ENCODE measurements at places on chromosomes 3 and 15.

DNA sequence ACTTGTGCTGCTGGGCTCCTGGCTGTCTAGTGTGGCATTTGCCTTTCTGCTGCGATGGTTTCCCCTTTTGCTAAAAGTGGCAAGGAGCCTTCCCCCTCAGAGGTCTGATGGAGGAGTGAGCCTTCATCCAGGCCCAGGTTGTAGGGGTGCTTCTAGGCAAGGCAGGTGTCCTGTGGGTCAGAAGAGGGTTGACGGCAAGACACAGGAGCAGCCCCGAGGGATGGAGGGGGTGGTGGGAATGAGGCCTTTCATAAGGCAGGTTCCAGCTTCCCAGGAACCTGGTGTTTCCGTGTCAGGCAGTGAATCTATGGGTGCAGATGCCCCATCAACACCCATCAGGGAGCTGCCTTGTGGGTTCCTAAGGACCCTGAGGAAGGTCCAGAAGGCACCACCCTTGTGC is 63.0 kb upstream of the TAMM41 start:
- no peak for DNase-seq

GRCh38 chr3:58206406-58207011 is 4.3 kb downstream of the DNASE1L3 start:
- DNase-seq = no peak

DNA sequence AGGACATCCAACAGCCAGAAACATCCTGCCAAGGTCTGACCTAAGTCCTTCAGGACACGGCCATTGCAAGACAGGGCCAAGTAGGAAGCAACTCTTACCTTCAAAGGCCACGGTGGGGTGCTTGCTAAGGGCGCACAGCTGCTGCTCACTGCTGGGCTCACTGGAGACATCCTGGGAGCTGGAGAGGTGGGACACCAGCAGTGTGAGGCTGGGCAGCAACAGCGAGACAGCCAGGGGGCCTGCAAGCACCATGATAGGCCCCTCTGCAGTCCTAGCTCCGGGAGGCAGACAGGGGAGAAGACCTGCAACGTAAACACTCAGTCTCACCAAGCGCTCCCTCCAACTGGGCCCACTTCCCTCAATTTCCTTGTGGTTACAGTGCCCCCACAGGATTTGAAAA is 79.2 kb downstream of the SEMA5B start:
- DNase-seq = no peak

GRCh38 chr3:69791919-69792399 is 52.7 kb downstream of the MITF start:
- DNase-seq = no peak

DNA sequence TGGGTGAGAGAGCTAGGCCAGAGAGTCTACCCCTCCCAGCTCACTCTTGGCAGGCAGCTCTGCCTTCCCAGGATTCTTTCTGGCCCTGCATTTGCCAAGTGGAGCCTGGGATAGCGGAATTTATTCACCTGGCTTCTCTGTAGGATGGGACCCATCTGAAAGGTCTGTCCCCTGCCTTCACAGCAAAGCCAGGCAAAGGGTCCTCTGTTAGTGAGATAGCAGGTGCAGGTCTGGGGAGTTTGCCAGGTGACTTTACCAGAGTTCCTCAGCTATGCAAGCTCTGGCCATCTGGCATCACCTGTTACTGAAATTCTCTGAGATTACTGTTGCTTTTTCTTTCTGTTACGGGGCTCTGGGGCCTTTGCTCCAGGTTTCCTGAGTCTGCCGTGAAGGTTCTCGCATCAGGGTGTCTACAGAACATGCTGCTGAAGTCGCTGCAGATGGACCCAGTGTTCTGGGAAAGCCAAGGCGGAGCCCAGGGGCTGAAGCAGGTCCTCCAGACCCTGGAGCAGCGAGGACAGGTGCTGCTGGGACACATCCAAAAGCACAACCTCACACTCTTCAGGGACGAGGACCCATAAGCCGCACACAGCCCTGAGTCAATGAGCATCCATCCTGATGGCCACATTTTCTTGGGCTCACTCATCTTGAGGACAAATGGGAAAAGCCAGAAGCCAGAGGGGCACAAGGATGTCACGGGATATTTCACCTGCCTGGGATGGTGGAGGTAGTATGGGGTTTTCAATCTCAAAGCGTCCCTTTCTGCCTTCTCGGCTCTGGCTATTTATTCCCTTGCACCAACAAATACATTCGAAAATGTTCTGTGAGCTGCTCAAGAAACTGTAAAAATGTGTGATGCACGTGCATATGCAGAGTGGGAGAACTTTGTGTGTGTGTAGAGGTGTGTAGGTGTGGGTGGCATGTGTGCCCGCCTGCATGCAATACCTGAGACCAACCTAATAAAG is 49.8 kb downstream of the POMGNT2 start:
- DNase-seq = no peak

GRCh38 chr15:38696109-38696727 is 131.6 kb upstream of the RASGRP1 start:
- DNase-seq = peak; percentile 44

DNA sequence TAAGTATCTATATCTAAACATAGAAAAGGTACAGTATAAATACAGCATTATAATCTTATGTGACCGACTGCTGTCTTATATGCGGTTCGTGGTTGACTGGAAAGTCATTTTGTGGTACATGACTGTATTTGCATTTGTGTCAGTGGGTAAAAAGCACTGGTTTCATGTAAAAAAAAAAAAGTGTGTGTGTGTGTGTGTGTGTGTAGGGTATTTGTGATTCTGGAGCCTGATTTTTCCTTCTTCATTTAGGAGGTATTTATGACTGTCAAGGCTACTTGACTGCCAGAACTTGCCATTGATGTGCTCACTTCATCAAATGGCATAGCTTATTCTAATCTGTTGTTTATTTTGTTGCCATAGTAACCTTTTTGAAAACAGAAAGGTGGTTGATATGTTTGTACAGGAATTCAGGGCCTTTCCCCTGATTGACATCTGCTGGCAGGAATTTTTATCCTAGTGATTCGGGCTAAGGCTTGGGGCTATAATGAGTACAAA is 63.2 kb downstream of the AKAP13 start:
- DNase-seq = no peak

DNA sequence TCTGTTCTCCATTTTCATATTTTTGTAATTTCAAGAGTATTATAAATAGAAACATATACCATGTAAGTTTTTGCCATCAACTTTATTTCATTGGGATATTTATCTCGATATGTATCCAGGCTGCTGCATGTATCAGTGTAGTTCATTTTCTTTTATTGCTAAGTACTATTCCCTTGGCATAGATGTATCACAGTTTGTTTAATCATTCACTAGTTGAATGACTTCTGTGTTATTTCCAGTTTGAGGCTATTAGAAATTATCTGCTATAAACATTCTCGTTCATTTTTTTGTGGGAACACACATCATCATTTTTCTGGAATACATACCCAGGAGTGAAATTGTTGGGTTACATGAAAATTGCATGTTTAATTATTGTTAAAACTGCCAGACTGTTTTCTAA is 18.5 kb upstream of the TGFBR2 start:
- no peak for DNase-seq

- no peak for DNase-seq
These were observed 716 bp downstream of the SELENOS start for GRCh38 chr15:101276501-101277037.

- DNase-seq = no peak
These were observed 8.5 kb downstream of the RAB11A start for GRCh38 chr15:65877749-65878148.

GRCh38 chr15:50552238-50552637 is 5.8 kb upstream of the USP50 start:
- DNase-seq = no peak

GRCh38 chr3:146072061-146072460 is 88.9 kb downstream of the PLOD2 start:
- no peak for DNase-seq

- no peak for DNase-seq
These were observed 232.8 kb downstream of the CPNE4 start for GRCh38 chr3:131802029-131802428.

DNA sequence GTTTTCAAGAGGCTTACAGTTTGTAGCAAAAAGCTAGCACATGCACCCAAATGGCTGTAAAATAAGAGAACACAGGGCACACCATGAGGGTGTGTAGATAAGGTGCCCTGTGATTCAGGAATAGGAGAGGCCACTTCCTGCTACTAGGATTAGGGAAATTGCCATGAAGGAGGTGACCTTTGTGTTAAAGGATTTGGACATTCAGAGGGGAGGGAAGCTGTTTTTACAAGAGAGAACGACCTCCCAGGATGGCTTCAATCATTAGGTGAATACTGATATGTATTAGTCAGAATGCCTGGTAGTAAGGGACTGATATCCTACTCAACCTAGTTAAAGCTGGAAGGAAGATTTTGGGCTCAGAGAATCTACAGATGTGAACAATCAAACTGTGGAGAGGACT is 35.7 kb upstream of the ABHD17C start:
- no peak for DNase-seq

- DNase-seq = no peak
These were observed 11.4 kb downstream of the RSRC1 start for GRCh38 chr3:158121295-158121694.

DNA sequence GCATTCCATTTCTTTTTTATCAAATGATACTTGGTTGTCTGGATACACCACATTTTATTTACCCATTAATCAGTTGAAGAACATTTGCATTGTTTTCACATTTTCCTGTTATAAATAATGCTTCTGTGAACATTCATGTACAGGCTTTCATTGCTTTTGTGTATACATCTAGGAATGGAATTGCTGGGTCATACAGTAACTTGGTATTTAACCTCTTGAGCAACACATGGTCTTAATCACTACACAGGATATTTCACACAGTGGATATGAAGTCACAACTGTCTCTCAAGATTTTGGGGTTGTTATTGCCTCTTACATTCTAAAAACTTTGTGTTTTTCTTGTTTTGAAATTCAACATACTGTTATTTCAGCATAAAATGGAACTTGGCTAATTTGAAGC is 48.2 kb downstream of the C3orf85 start:
- no peak for DNase-seq

GRCh38 chr15:22887157-22887951 is 48.9 kb downstream of the NIPA2 start:
- DNase-seq = no peak

DNA sequence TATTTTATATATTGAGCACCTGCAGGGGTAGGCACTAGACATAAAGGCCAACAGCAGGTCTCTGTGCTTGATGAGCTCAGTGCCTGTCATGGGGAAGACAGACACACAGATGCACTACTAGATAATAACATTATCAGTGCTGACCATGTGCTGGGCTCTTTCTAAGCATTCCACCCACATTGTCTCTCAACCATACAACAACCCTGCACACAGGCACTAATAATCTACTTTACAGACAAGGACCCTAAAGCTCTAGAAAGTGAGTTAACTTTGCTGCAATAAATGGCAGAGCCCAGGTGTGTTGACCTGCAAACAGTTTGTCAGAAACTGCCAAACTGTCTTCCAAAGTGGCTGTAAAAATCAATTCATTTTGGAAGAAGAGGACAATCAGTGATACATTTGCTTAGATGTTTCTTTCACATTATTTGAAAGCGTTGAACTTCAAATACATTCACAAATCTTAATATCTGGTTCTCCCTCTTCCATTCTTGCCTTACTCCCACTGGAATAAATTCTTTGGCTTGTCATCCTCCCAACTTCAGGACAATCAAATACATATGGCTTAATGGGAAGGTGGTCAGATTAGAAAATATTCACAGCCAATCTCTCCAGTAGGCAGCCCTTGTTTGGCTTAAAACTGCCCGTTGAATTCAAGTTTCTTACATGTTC is 11.0 kb upstream of the PP2D1 start:
- no peak for DNase-seq

GRCh38 chr3:119723022-119723421 is 20.2 kb downstream of the CFAP91 start:
- DNase-seq = no peak

DNA sequence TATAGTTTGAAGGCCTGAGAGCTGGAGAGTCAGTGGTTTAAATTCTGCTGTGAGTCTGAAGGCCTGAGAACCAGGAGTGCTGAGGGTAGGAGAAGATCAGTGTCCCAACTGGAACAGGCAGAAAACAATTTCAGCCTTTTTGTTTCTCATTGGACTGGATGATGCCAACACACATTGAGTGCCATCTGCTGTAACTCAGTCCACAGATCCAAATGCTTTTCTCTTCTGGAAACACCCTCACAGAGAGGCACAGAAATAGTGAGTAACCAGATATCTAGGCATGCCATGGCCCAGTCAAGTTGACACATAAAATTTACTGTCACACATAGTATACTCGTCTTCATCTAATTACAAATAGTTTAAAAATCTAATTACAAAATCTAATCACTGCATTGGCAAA is 100.8 kb downstream of the NEO1 start:
- DNase-seq = no peak

GRCh38 chr3:32245200-32245599 is 6.7 kb downstream of the CMTM8 start:
- no peak for DNase-seq

DNA sequence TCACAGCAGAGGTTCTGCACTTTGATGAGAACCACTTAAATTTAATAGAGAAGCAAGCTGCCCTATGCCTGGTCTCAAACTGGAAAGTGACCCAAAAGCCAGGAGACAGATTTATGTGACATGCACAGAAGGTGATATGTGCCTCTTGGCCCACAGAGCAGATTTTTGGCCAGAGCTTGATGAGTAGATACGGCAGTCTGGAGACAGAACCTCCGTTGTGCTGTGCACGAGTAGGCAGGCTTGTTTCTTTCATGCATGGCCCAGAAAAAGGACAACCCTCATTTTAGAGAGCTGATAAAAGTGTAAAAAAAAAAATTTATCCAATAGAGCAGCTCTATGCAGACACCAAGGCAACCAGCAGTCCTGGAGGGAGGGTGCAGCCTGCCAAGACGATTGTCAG is 423.1 kb downstream of the CNTN6 start:
- DNase-seq = no peak

DNA sequence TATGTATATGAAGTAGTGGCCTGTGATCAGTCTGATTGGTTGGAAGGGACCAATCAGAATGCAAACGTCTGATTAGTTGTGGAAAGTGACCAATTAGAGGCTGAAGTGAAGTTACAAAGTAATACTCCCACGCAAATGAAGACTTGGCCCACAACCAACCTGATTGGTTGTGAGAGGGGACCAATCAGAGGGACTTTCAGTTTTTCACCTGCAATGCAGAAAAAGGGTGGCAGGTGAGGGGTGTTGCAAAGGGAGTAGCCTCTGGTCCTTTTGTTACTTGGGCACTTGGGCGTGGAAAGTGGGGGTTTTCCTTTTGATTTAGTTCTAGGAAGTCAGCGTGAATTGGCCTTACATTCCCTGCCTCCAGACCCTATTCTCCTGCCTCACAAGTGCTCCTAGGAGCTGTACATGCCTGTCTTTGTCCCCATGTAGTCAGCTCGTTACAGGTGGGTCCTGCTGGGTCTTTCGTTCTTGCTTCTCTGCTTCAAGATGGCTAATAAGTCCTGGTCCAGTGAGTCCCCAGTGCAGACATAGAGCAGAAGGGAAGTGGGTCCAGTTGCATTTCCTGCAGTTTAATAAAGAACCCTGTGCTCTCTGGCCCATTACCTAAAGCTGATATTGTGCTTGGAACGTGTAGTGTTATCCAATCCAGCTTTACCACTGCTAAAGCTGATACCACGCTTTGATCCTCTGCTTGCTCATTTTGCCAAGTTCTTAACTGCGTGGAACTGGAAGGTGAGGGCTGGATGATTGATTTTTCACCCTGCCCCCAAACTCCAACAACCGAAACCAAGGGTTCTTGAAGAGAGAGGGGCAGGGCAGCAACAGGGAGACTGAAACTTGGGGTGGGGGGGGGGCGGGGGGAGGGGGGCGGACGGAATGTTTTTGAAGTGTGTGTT is 46.0 kb upstream of the CD47 start:
- no peak for DNase-seq

Measured in activated T-helper 1 cell treated with Interleukin-2 at 50 U/mL for 16 hours (primary cell).